ENCODE measurements at places on chromosomes 3 and 15. TPM values are rescaled to one million over a fixed set of nuclear protein-coding genes. Genes with fewer than 3 reads are reported as not detected.

GLDN gene
- polyA plus RNA-seq: 1.8 TPM

NISCH gene
- 31.1 TPM for polyA plus RNA-seq

BCL2A1 gene
- polyA plus RNA-seq: 0.31 TPM

DNA sequence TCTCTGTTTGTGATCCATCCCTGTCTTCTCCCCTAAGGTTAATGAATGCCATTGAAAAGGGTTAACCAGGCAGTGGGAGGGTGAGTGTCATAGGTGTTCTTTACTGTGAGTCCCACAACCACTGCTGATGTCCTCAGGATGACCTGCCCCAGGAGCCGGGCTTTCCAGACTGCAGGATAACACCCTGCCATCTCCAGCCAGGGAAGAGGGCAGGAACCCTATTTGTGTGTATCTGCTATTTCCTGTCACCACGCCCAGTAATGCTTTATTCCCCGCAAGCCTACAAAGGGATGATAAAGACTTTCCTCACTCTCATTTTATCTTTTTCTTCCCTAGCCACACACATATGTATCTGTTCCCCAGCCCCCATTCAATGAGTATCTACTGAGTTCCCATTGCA is 15.6 kb upstream of the CTXND1 start:
- no peak for DNase-seq

DNA sequence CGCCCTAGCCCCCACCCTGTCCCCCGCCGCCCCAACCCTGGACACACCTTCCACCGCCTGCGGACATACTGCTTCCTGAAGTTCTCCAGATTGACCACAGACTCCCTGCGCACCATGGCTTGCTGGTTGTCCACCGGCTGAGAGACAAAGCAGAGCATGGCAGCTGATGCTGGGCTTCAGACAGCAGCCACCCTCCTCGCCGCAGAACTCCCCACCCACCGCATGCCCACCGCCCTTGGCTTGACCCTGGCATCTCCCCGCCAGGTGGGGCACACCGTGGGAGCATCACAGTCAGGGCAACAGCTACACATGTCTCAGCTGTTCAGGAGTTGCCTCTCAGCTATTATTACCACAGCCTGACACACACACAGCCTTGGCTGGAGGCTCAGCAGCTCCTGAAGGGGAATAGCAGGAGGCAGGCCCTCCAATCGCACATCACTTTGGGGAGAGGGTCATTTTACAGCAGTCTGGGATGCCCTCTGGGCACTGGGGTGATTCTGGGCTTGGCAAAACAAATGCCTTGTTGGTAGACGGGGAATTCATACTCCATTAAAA is 78.4 kb upstream of the HERC1 start:
- no peak for DNase-seq

- peak; percentile 43 for DNase-seq
Observed at GRCh38 chr3:58058361-58059263, 50.4 kb downstream of the FLNB start.

DNA sequence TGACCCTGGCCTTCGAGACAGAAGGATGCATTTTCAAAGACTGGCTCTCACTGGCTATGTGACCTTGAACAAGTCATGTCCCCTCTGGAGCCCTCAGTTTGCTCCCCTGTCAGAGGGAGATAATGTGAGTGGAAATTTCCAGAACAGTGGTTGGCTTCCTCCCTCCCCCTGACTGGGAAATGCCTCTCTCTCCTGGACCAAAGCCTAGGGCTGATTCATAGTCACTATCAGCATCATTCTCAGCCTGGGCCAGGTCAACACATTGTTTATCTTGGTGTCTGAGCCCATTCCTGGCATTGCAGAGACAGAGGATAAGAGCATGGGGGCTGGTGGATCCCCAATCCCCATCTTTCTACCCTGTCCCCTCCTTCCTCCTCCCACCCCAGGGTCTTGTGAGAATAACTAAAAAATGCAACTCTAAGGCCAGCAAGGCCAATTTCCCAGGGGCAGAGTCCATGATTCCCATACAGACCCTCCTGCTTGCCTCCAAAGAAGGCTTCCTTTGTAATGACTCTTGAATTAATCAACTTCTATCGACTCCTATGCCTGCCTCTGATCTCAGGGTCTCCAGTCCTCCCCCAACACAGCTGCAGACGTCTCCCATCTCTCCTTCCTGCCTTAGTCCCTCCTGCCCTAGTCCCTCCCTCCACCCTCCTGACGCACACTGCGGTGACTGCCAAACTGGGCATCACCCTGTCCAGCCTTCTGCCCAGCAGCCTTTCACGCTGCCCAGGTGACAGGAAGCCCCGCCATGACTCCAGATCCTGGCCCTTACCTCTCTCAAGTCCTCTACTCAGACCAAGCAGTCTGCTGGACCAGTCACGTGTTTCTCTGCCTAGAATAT is 35.4 kb upstream of the CORO2B start:
- peak; percentile 90 for DNase-seq

- no peak for DNase-seq
Observed at GRCh38 chr3:142694225-142694624, 29.6 kb upstream of the TRPC1 start.

GRCh38 chr3:171566803-171567422 is 106.7 kb upstream of the TNIK start:
- peak; percentile 62 for DNase-seq

- no peak for DNase-seq
Observed at GRCh38 chr3:256501-256900, 59.9 kb downstream of the CHL1 start.

- no peak for DNase-seq
Observed at GRCh38 chr3:66200786-66201185, 20.0 kb upstream of the SLC25A26 start.

DNA sequence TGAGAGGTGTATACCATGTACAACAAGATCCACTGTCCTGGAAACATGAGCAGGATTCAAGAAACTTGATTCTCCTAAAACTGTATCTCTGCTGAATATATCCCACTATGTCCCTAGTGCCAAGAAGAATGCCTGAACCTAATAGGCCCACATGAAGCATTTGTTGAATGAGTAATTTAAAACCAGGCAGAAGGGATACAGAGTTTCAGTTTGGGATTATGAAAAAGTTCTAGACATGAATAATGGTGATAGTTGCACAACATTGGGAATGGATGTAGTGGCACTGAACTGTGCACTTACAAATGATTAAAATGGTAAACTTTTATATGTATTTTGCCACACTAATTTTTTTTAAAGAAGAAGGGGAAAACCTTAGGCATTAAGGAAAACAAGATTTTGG is 261.1 kb downstream of the IL5RA start:
- DNase-seq: no peak

DNA sequence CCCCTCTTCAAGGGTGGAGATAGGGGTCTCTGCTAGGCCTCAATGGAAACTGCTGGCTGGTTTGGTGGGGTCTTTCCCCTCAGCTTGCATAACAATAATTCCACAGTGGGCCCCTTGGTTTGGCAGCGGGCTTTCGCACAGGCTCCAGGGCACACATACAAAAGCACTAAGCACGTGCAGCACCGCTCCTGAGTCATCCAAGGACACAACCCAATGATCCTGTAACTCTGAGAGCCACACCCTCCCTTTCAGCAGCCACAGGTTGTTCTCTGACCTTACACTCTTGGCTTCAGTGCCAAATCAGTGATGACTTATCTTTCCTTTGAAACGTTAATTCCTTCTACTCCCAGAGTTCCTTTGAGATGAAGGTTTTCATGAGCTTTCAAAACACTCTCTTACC is 41.7 kb downstream of the DAPK2 start:
- DNase-seq: peak; percentile 77

GRCh38 chr15:48566668-48567067 is 78.8 kb downstream of the FBN1 start:
- DNase-seq: peak; percentile 75

GRCh38 chr3:173553635-173554280 is 156.2 kb downstream of the NLGN1 start:
- peak; percentile 65 for DNase-seq
